Muscle of leg (tissue), 16 donors: ENCODE measurements at places on chromosomes 13 and 19. TPM values are rescaled to one million over a fixed set of nuclear protein-coding genes. Genes with fewer than 3 reads are reported as not detected.

NFILZ gene
- polyA plus RNA-seq, result not detected

DKKL1 gene
- polyA plus RNA-seq, result 3.2 TPM

CD79A gene
- 0.75 TPM for polyA plus RNA-seq

- DNase-seq, result no peak
These were observed 1099.1 kb upstream of the ATXN8OS start for GRCh38 chr13:69008499-69008898.

DNA sequence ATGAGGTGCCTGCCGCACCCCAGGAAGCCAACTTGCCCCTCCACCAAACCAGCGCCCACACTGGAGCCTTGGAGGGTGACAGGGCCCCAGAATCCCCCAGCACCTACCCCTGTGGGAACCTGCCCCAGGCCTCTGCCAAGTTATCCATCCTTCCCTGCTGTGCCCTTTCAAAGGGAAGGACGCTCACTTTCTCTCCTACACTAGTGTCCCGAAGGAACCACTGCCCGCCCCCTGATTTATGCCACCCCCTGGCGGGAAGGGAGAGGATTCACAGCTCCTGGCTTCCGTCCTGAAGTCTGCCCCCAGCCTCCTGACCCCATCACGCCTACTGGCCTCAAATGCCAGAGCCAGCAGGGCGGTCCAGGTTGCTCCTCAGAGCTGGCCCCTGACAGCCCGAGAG, 1.4 kb downstream of the EVI5L start:
- peak; percentile 23 for DNase-seq

- no peak for DNase-seq
These were observed 11.4 kb upstream of the KRTDAP start for GRCh38 chr19:35501684-35502083.

GRCh38 chr19:30731591-30731990, 359.4 kb downstream of the ZNF536 start:
- DNase-seq, result peak; percentile 71

GRCh38 chr13:112058941-112059340, 8.0 kb upstream of the SOX1 start:
- no peak for DNase-seq

DNA sequence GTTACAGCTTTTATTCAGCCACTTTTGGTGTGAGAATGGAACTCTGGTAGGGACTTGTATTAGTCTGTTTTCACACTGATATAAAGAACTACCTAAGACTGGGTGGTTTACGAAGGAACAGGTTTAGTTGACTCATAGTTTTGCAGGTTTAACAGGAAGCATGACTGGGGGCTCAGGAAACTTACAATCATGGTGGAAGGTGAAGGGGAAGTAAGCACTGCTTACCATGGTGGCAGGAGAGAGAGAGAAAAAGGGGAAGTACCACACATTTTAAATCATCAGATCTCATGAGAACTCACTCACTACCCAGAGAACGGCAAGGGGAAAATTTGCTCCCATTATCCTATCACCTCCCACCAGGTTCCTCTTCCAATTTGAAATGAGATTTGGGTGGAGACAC, 942.2 kb downstream of the PCDH17 start:
- DNase-seq, result no peak

DNA sequence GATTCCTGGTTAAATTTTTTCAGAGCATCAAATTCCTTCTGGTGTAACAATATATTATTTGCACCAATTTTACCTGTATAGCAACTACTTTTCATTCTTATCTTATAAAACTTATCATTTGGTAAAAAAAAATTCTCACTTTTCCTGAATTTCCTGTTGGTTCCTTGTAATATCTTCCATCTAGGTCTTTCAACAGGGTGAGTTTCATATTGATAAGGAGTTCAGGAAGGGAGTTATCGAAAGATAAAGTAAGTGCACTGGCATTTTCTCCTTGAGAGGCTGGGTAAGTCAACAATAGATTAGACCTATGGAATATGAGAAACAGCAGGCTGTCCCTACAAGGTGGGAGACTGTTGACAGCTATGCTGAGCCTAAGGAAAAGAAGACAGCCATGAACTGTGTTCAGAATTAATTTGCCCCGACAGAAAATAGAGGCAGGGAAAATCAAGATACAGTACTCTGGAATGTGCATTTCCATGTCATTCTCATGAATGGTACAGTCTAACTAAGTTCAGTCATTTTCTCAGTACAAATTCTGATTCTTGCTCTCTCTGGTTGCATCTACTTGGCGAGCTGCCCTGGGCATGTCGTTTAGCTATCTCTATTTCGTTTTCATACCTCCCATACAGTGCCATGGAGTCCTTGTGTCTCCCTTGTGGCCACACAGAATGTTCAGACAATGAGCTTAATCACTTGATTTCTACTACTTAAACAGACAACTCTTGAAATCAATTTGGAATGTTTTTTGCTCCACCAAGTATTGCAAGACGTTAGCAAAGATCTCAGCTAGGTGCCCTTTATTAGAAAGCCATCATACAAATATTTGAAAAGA, 9.9 kb downstream of the IGFL1 start:
- no peak for DNase-seq

GRCh38 chr13:40120288-40120687, 464.8 kb downstream of the COG6 start:
- no peak for DNase-seq

DNA sequence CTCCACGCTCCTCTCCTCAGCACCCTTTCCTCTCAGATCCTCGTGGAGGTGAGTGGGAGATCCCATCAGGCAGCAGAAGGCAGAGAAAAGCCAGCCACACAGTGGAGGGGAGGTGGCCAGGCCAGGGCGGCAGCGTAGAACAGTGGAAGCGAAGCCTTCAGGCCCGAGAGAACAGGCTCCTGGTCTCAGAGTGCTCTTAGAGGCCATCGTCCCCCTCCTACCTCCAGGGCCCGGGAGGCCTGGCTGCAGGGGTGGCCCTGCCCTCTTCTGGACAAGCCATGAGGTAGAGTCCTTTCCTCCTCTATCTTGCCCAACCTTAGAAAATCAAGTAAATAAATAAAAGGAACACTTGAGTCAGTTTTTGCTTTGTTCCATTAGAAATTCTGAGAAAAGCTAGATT, 202.0 kb downstream of the KATNAL1 start:
- DNase-seq, result no peak

DNA sequence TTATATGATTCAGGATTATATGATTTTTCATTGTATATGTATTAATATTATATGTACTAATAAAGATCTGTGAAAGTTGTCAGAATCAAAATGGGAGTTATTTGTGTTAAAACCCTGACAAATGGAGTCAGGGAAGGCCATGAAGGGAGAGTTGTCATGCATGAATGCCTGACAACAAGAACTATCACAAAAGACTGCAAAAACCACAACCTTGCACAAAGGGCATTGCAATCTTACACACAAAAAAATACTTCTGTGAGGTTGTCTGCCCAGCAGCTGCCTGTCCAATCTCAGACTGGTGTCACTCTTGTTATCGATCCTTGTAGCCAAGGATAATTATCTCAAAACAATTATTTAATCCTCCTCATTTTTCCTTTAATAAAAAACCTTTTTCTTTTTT, 21.2 kb upstream of the RBM26 start:
- no peak for DNase-seq

- no peak for DNase-seq
These were observed 25.2 kb upstream of the FBL start for GRCh38 chr19:39871362-39871761.

GRCh38 chr19:43759515-43759914, 4.8 kb upstream of the SMG9 start:
- no peak for DNase-seq

GRCh38 chr19:46785054-46785979, 3.1 kb downstream of the SLC1A5 start:
- no peak for DNase-seq
